ENCODE measurements at places on chromosomes 2 and 18.

GRCh38 chr2:39325966-39326365, 82.2 kb upstream of the CDKL4 start:
- no peak for DNase-seq

GRCh38 chr2:170236680-170237047, 58.7 kb downstream of the MYO3B start:
- DNase-seq = no peak

DNA sequence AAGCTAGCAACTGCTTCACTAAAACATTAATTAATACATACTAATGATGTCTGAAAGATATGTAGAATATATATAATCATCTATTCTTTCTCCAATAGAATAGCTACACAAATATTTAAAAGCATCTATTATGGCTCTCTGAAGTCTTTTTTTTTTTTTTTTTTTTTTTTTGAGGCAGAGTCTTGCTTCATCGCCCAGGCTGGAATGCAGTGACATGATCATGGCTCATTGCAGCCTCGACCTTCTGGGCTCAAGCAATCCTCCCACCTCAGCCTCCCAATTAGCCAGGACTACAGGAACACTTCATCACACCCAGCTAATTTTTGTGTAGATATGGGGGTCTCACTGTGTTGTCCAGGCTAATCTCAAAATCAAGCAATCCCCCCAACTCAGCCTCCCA, 120.4 kb upstream of the KYNU start:
- no peak for DNase-seq

GRCh38 chr2:2007551-2008501, 263.5 kb upstream of the PXDN start:
- DNase-seq = no peak

DNA sequence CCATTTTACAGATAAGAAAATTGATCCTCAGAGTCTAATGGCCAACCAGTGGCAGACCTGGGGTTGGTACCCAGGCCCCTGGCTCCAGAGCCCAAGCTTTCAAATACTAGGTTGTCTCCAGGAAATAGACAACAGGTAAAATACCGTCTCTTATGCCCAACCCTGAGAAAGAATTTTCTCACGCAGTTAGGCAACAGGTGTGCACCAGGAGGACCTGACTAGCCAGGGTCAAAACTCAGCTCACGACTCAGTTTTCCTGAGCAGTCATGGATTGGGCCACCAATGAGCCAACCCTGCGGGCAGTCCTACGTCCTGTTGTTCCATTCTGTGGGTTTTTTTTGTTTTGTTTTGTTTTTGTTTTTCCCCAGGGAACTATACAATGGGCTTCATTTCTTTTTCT, 13.5 kb downstream of the TRIB2 start:
- no peak for DNase-seq

- no peak for DNase-seq
Observed at GRCh38 chr18:48216639-48217257, 192.4 kb downstream of the ZBTB7C start.

All from stimulated activated CD8-positive, alpha-beta memory T cell treated with anti-CD3 and anti-CD28 coated beads, Interleukin-12 subunit alpha, Interleukin-12 subunit beta, amount 100 ng/mL, for 4 hours (primary cell).